H1 (cell line): ENCODE measurements at places on chromosomes 2 and 18.
A peak's percentile ranks its signal among the peaks of the same experiment; 100 is the strongest.

DNA sequence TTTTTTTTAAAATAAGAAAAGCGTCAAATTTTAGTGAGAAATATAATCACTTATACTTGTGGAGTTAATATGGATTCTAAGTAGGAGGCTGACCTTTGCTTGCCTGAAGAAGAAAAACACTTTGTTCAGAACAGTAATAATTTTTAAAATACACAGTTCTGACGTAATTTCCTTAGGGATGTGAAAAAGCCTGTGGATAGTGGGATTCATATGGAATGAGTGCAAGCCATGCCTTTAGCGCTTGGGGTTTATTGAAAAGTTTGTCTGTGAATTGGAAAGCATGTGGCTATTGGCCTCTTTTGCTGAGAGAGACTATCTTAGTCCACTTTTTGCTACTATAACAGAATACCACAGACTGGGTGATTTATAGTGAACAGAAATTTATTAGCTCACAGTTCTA lies 151.3 kb downstream of the CCDC85A start:
- no peak for DNase-seq

GRCh38 chr2:221060376-221060775 lies 511.7 kb downstream of the EPHA4 start:
- DNase-seq = no peak

- no peak for DNase-seq
Measured at GRCh38 chr2:241818229-241818942, 9.4 kb downstream of the NEU4 start.

GRCh38 chr2:200471324-200471848 lies 38.5 kb downstream of the KCTD18 start:
- DNase-seq = no peak

DNA sequence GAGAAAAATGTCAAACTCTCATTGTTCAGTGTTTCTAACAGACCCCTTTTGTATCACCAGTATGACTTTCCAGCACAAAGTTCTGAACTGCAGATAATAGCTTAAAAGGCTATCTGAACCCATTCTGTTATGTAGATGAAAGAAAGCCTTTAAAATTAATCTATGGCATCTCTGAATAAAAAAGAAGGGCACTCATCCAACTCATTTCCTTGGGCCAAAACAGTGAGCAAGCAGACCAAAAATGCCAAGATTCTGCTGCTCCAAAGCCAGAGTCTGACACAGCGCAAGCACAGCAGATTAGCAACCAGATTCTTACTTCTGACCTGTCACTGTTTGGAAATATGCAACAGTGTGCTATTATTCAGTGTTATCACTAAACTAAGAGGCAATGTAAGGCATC lies 22.6 kb upstream of the ITGA6 start:
- no peak for DNase-seq

DNA sequence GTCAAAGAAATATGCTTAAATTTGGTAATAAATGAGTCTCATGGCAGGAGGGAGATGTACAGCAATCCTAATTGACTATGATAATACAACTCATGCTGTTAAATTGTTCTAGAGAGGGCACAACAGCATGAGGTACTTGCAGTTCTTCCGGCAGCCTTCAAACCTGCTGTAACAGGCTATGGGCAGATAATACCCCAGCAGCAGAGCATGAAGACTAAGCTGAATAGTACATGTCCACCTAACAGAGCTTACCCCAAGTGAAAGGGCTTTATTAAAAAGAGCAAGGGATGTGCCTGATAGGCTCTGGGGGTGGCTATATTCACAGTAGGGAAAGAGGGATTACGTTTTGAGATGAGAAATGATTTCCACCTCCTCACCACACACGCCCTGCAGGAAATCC lies 28.9 kb downstream of the MRO start:
- DNase-seq = no peak

GRCh38 chr18:32152705-32153448 lies 37.0 kb upstream of the MEP1B start:
- no peak for DNase-seq

GRCh38 chr18:62720048-62720447 lies 4.7 kb downstream of the PHLPP1 start:
- no peak for DNase-seq

- no peak for DNase-seq
Measured at GRCh38 chr2:109454304-109454703, 159.5 kb downstream of the SEPTIN10 start.

GRCh38 chr2:38444247-38444646 lies 67.2 kb upstream of the ATL2 start:
- DNase-seq = peak; percentile 64

DNA sequence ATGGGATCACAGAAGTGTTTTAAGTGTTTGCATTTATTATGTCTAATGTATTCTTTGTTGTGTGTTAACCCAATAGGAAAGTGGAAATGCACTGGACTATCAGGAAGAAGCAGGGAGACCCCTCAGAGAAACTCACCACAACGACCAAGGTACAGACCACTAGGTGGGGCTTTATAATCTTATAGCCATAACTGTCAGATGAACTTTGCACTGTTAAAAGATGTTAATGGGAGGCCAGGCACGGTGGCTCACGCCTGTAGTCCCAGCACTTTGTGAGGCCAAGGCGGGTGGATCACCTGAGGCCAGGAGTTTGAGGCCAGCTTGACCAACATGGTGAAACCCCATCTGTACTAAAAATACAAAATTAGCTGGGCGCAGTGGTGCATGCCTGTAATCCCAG lies 73.2 kb downstream of the SUMO1 start:
- no peak for DNase-seq

GRCh38 chr2:233460726-233461441 lies 105.7 kb downstream of the USP40 start:
- DNase-seq = no peak

DNA sequence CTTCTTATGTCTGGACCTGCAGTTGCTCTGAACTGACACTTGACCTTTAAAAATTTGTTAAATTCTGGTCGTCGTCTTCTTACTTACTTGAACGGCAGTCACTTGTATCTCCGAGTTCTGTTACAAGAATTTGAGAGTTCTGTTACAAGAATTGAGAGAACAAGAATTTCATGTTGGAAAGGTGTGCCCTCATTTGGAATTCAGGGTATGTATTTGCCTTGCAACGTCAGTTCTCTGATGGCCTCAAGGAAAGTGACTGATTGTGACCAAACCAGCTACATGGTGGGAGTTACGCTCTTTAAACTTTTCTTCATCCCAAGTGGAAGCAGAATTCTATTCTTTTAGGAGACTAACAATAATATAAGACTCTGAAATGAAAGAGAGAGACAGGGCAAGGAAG lies 320.0 kb upstream of the TRIB2 start:
- DNase-seq = no peak

DNA sequence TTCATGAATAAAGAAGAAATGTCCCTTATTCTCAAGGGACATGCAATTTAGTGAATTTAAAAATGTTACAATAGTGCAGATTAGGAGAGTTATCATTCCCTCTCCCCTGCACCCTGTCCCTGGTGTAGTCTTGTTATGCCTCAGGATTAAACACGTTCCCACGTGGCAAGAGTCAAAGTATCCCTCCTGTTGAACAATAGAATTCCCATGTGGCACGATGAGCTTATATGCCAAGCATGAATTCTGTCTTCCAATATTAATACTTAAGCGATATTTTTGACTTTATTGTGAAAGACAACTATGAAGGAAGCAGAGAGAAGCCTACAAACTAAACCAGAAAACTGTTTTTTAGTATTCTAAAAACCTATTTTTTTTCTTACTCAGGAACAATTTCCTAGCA lies 36.7 kb upstream of the SPAG16 start:
- DNase-seq = no peak

DNA sequence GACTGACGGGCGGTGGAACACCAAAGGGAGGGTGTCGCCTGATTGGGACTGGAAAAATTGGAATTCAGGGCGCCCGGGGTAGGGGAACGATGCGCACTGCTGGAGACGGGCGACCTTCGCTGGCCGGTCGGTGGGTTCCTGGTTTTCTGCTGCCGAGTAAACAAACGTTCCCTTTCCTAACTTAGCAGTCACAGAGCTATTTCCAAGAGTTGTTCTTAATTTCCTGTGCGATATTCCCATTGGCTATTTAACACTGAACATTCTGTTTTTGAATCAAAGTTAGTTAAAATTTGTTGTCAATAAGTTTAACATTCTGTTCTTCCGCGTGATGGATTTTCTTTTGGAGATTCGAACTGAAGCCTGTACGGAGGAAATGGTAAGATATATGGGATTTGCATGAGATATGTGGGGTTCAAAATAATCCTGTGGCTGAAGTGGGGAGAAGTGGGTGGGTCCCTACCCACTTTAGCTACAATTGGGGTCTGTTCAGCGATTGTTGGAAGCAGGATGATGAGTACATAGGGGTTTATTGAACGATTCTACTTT lies 862 bp downstream of the C18orf54 start:
- no peak for DNase-seq

GRCh38 chr18:9612977-9613376 lies 1.4 kb downstream of the PPP4R1 start:
- no peak for DNase-seq

DNA sequence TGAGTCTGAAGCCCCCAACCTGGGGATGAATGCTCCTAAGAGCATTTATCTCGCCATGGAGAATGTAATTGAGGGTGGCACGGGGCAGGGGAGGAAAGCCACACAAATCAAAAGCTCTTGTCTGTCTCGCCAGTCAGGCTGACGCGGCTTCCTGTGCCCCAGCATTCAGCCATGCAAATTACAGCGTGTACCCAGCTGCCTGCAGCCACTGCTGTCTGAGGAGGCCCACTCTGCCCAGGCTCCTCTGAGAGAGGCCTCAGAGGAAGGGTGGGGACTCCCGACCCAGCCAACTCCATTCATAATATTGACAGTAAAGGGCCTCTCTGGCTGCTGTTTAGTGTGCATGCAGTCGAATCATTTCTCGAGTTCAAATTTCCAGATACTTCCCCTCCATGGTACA lies 22.0 kb downstream of the SMAD7 start:
- no peak for DNase-seq

DNA sequence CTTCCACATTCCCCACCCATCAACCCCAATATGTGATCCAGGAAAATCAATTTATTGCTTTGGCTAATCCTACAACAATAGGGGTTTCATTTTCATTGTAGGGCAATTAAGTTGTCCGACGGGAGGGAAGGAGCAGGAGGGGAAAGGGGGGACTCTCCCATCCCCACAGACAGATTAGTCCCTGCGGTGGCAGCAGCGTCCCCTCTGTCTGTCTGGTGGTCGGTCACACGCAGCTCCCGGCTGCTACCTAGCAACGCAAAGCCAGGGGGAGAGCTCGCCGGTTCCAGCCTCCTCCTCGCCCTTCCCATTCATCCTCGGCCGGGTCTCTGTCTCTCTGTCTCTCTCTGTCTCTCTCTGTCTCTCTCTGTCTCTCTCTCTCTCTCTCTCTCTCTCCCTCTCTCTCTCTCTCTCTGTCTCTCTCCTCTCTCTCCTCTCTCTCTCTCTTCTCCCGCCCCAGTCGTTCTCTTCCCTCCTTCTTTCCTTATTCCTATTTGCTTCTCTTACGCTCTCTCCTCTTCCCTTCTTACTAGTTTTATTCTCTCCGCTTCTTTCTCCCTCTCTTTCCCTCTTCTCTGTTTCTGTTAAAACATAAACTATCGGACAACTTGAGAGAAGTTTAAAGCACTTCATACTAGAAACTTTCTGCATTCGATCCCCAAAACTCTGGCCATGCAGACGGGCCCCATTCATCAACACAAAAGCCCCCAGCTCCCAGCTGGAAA lies 1.2 kb downstream of the LRP2 start:
- DNase-seq = peak; percentile 56

GRCh38 chr2:145623136-145623535 lies 1103.2 kb upstream of the ZEB2 start:
- DNase-seq = no peak
